ENCODE measurements at places on chromosomes 6 and 20.

GRCh38 chr20:56953048-56953586, 313.3 kb downstream of the BMP7 start:
- DNase-seq: no peak

DNA sequence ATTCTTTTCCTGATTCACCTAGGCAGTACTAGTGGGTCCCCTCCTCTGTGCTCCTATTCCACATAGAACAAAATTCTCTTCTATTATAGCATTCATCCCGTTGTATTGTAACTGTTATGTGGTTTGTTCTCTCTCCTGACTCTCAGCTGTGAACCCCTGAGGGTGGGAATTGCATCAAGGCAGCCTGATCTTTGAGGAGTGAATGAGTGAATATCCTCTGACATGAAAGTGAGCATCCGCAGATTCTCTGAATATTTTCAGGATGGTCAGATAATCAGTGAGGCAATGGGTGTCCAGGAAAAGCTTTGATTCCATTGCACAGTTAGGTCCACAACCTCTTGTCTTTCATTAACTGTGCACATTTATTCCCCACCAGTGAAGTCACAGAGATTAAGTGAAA, 67.6 kb upstream of the SLC22A23 start:
- no peak for DNase-seq

DNA sequence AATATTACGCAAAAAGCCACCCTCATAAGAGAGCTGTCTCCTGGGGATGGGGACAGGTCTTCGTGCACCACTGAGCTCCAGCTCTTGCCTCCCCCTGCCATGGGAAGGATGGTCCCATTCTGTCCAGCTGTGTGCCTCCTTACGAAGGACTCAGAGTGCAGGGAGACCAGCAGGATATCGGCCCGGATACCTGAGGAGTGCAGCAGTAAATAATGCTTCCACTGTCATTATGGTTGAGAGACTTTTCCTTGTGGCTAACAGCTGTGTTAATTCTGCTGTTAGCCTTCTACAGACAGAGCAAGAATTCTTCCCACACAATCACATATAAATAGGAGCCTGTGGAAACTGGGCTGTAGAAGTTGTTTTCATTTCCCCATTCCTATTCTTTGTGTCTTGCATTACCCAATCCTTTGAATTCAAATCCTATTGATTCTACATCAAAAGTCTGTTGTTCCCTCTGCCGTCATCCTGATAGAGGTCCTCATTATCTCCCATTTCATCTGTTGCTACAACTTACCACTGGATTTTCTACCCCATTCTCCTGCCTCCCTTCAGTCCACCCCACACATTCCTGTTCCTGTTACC, 364.6 kb upstream of the SOX4 start:
- no peak for DNase-seq

- DNase-seq: no peak
Measured at GRCh38 chr6:2909718-2910117, 6.6 kb upstream of the SERPINB9 start.

- DNase-seq: no peak
Measured at GRCh38 chr20:56631318-56631989, 2.3 kb downstream of the TFAP2C start.

All from NCI-H2107 (cell line).